Fibroblast of mammary gland (primary cell): ENCODE measurements at places on chromosomes 7 and 10.

GRCh38 chr10:120076996-120077706 lies 184.6 kb downstream of the SEC23IP start:
- no peak for DNase-seq

DNA sequence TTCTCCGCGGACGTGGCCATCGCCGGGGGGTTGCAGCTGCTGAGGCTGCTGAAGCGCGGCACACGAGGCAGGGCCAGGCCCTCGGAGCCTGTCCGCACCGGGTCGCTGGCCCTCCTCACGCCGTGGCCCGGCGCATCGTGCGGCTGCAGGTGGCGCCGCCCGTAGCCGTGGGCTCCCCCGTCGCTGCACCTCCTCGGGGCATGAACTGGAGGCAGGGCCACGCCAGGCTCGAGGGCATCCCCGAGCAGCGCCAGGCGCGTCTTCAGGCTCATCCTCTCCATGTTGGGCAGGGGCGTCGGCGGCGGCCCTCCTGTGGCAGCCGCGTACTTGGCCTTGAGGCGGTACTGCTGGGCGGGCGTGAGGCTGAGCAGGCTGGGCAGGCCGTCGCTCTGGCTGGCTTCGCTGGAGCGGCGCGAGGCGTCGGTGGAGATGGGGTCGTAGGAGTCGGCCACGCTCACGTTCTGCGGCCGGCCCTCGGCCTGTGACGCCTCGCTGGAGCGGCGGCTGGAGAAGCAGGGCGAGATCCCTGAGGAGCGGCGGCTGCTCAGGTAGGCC lies 263.1 kb upstream of the INHBA start:
- DNase-seq = no peak

- peak; percentile 5 for DNase-seq
Observed at GRCh38 chr7:65477326-65477725, 103.7 kb downstream of the ZNF92 start.

- DNase-seq = peak; percentile 70
Observed at GRCh38 chr10:30583778-30584415, 45.7 kb downstream of the LYZL2 start.

GRCh38 chr7:120731271-120731670 lies 126.7 kb downstream of the TSPAN12 start:
- no peak for DNase-seq

DNA sequence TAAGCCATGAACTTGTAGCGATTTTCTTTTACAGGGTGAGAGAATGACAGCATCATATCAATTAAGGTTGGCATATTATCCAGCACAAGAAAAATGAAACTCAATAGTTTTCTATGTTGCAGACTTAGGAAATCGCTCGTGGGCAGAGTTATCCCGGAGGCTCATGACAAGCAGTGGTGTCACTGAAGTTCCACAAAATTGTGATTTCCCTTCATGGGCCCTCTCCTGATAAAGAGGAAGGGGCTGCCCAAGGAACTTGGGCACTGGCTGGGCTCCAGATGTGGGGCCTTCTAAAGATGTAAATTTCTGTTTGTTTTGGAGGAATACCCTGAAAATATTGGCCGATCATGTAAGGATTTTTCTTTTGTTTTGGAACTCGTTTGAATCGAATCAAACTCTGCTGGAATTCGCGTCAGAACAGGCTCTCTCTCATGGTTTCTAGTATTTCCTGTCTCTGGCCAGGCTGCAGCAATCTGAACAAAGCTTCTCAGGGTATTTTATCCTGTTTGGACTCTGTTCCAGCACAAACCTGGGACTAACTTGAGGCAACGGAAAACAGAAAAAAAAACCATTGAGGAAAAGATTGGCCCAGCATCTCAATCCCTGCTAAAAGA lies 340.6 kb upstream of the NRP1 start:
- no peak for DNase-seq

- no peak for DNase-seq
Observed at GRCh38 chr7:45682358-45682735, 108.2 kb downstream of the ADCY1 start.

DNA sequence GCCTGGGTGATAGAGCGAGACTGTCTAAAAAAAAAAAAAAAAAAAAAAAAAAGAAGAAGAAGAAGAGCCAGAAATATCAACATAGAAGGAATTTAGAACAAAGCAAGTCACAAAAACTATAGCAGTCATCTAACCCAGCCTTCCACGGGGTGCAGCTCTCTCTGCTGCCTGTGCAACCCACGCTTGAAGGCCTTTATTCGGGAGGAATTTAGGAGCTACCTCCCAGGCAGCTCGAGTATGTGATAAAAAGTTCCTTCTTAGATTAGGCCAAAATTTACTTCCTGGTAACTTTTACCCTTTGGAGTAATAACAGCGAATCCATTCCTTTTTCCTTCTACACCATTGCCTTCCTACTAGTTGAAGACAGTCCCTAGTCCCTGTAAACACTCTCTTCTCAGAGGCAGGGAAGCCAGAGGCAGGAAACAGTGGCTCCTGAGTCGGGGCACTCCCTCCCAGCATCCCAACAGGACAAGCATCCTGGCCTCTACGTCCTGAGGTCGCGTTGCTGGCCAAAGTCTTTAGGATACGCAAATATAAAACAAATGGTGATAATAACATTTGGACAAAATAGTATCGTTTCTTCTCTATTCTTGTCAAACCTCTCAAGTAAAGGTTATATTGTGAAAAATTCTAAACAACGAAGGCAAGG lies 109.3 kb upstream of the KMT2C start:
- DNase-seq = no peak

GRCh38 chr7:159141167-159141566 lies 3.5 kb downstream of the VIPR2 start:
- no peak for DNase-seq

- DNase-seq = no peak
Observed at GRCh38 chr10:28858646-28859045, 181.3 kb downstream of the BAMBI start.

- DNase-seq = peak; percentile 49
Observed at GRCh38 chr10:22251751-22252223, 34.0 kb upstream of the EBLN1 start.

- peak; percentile 41 for DNase-seq
Observed at GRCh38 chr10:79438021-79438698, 7.3 kb downstream of the ZCCHC24 start.

GRCh38 chr7:108460964-108461363 lies 4.7 kb upstream of the NRCAM start:
- DNase-seq = no peak

- DNase-seq = no peak
Observed at GRCh38 chr7:2887816-2888215, 43.7 kb upstream of the GNA12 start.

DNA sequence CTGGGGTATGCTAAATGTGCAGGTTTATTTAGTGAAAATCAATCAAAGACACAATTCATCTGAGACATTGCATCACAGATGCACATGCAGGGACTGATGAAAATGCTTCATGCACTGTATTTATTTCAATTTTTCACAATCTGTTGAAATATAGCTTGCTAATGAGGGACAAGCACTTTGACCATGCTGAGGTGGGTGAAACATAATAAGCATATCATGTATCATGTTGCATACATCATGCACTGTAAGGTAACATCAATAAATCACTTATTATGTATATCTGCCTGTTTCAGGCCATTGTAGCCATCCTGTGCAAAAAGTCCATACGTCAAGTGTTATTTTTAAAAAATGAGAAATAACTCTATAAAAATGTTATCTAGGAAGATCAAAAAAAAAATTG lies 426.9 kb upstream of the PCDH15 start:
- DNase-seq = no peak

- no peak for DNase-seq
Observed at GRCh38 chr7:73966941-73967831, 60.8 kb upstream of the ELN start.

- peak; percentile 37 for DNase-seq
Observed at GRCh38 chr7:77326131-77326530, 90.0 kb downstream of the GSAP start.

- DNase-seq = peak; percentile 25
Observed at GRCh38 chr7:155277385-155277994, 20.2 kb upstream of the INSIG1 start.

GRCh38 chr7:2354939-2355704 lies 495 bp downstream of the EIF3B start:
- DNase-seq = peak; percentile 8

- DNase-seq = no peak
Observed at GRCh38 chr10:3783316-3783681, 1.7 kb downstream of the KLF6 start.

GRCh38 chr10:34996843-34997242 lies 93.3 kb downstream of the CUL2 start:
- peak; percentile 48 for DNase-seq

- DNase-seq = no peak
Observed at GRCh38 chr7:23968791-23969190, 258.8 kb downstream of the STK31 start.

DNA sequence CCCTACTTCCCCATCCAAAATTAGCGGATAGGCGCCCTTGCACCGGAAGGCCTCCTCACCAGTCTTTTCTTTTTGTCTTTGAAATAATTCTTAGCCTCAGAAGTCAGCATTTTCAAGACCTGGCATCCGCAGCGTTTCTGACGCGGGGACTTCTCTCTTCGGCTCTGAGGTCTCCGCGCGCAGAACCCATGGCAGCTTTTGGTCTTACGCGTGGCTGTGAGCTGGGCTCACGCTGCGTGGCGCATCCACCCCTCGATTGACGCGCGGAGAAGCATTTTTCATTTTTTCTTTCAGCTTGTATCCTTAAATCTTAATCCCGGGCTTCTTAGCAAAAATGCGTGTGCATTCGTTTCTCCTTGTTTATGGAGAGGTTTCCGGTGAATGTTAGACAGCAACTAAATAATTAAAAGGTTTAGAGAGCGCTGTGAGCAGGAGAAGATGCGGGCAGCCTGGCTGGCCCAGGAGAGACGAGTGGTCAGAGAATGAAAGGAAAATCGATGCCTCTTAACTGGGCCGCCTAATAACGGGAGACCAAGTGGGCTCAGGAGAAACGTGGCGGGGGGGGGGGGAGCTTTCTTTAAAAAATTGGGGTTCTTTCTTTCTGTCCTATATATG lies 2.0 kb upstream of the GATA3 start:
- DNase-seq = no peak

DNA sequence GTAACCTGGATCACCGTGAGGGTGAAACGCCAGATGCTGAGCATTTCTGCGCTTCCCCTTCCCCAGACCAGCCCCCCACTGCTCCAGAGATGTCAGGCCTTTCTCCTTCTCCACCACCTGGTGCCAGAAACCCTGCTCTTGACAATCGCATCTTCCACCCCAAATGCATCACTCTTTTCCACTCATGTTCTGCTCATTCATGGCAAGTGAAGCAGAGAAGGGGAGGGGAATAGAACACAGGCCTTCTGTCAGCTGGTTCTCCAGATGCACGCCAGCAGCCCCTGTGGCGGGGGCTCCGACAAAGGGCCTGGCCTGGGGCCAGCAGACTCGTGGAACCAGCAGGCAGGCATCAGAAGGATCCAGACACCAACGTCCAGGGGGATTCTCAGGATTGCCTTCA lies 68.5 kb upstream of the SVIL start:
- no peak for DNase-seq

DNA sequence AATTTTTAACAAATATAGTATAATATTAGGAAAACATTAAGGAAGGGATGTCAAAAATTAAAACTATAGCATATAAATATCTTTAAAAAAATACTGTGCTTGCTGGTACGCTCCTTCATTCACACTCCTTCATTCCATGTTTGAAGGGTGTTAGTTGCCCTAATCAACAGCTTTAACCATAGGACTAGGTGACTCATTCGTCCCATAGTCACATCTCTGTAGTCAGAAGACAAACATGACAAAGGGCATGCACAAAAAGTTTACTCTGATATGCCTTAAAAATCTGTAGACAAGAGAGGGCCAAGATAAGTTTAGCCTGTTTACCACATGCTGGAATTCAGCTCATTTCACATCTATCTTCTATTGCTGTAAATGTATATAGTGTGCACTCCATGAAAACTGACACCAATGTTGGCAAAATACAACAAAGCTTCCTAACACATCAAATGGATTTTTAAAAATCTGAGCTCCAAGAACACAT lies 646 bp downstream of the FAM13C start:
- DNase-seq = no peak

DNA sequence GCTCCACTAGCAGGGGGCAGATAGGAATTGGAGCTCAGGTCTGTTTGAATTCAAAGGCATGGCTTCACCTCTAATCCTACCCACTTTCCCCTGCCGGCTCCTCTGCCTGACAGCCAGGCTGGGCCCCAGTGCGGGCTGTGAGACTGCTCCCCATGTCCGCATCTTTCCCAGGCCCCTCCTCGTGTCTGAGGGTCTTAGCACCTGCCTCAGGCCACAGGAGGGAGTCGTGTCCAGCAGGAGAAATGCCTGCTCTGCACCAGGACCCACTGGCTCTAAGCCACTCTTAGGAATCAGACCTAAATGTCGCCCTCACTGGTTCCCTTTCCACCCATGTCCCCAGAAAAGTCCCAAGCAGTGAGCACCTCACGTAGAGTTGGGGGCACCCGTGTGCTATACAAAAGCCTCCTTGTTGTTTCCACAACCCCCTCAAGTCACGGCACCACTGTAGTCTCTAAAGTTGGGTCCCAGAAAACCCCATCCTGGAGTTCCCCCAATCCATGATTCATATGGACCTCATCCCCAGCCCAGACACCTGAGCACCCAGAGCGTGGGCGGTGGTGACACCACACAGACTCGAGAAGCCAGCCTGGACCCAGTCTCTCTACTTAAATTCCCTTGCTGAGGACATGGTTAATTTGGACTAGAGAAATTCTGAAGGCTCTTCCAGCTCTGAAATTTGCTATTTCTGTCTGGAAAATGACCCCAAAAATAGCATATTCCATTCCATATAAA lies 466.4 kb upstream of the ZMIZ1 start:
- DNase-seq = no peak

DNA sequence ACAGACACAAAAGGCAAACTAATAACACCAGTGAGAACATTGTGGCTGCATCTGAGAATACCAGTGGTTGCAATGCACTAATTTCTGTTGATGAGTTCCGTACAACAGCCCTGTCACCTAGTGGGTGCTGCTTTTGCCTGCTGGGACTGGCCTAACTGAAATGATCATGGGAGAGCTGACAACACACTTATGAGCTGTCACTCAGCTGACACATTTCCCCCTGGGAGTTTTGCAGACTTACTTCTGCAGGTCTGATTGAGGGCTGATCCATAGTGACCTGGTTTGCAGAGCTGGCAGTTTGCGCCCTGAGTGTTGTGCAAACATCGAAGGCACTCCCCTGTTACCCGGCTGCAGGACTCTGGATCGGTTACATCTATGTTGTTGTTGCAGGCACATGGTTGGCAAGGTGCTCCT lies 60.6 kb upstream of the LAMB1 start:
- no peak for DNase-seq

DNA sequence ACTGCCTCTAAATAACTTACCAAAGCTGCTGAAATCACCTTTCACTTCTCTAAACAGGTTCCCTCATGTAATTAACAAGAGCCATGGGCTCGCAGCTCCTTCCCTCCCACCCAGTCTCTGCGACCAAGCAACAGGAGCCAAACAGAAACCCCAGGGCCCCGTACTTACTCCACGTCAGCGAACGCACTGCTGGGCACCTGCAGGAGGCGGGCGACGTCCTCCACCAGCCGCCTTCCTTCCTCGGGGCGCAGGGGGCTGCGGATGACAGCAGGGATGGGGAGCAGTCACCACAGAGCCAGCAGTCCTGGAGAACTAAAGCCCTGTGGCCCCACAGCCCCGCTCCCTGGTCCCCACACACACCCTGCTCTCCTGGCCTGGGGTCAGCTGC lies 477.0 kb downstream of the PTPRN2 start:
- DNase-seq = no peak
